NCI-H510A (cell line): ENCODE measurements at places on chromosomes 7 and 10.

DNA sequence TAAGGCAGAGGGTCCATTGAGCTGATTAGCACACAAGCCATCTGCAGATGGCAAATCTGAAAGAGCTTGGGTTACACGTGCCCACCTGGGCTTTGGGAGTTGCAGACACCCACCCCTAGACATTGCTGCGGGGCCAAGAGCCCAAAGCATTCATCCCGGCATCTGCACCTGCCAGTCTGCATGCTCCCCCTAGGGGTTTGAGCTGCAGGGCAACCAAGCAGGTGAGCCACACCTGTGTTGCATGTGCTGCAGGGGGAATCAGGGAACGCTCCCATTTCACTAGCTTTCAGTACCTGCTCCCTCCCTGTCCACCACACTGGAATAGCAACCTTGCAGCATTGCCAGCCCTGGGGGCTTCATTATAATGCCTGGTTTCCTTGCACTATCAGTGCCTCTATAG lies 21.1 kb downstream of the C7orf33 start:
- DNase-seq, result no peak

- DNase-seq, result no peak
Observed at GRCh38 chr7:2036786-2037185, 196.0 kb downstream of the MAD1L1 start.

DNA sequence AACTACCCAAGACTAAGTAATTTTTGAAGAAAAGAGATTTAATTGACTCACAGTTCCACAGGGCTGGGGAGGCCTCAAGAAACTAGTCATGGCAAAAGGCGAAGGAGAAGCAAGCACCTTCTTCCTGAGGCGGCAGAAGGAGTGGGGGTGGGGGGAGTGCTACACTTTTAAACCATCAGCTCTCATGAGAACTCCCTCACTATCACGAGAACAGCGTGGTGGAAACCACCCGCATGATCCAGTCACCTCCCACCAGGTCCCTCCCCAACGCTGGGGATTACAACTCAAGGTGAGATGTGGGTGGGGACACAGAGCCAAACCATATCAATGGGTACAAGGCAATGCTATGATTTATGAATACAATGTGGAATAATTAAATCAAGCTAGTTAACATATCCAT lies 241.9 kb downstream of the PTPRN2 start:
- DNase-seq, result no peak

- DNase-seq, result no peak
Observed at GRCh38 chr10:36464291-36464690, 661.1 kb upstream of the ANKRD30A start.
